ENCODE measurements at places on chromosomes 6 and 20.

- no peak for DNase-seq
Measured at GRCh38 chr6:1040393-1040792, 271.5 kb upstream of the FOXQ1 start.

DNA sequence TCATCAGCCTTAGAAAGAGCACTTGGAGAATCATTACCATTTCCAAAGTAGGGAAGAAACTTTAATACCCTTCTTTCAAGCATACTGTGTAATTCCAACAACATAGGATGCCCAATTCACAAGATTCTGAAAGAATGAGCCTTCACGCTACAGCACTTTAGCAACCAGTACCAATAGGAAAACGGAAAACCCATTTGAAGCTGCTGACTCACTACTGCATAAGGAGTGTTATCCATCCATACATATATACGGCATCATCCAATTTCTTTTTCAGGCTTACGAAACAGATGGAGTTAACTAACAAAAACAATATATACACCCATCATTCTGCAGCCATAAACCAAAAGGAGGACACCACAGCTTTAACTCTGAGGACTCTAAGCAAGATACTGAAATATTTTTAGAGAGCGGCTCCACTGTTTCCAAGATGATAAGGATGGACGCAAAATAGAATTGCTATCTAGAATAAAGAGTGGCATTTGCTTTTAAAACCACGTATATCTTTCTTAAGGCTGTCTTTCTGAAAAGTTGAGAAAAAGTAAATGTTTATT is 24.9 kb downstream of the FYN start:
- no peak for DNase-seq

DNA sequence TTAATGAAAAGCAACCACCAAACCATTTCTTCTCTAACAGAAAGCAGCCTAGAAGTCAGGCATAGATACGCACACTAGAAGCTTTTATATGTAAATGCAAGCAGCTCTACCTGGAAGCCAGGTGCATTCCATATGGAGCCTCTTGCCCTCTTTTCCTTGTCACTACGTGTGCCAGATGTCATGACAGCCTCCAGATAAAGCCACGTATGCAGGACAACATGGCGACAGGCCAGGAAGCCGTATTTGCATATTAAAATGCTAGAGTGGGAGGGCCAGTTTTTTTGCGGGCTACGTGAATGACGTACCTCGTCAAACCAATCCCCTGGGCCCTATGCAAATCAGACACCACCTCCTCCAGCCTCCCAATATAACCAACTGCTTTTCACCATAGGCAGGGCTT is 308.1 kb upstream of the SPTLC3 start:
- DNase-seq, result no peak

- DNase-seq, result no peak
Measured at GRCh38 chr6:74091136-74091793, 395.3 kb downstream of the CD109 start.

GRCh38 chr6:109118337-109118736 is 23.0 kb downstream of the CEP57L1 start:
- no peak for DNase-seq

DNA sequence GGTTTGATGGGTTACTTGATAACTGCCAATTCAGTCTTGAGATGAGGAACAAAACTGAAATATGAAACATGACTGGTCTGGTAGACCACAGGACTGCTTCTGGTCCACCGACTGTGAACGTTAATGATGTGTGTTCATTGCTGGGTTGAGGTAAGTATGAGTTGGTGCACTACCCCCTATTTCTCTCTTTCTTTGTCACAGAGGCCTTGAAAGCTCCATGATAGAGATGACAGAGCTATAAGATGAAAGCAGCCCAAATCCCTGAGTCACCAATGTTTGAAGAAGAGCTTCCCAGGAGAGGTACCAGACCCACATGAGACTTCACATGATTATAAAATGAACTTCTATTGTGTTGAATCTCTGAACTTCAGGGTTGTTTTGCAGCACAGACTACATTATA is 555.5 kb downstream of the PTPRT start:
- no peak for DNase-seq

DNA sequence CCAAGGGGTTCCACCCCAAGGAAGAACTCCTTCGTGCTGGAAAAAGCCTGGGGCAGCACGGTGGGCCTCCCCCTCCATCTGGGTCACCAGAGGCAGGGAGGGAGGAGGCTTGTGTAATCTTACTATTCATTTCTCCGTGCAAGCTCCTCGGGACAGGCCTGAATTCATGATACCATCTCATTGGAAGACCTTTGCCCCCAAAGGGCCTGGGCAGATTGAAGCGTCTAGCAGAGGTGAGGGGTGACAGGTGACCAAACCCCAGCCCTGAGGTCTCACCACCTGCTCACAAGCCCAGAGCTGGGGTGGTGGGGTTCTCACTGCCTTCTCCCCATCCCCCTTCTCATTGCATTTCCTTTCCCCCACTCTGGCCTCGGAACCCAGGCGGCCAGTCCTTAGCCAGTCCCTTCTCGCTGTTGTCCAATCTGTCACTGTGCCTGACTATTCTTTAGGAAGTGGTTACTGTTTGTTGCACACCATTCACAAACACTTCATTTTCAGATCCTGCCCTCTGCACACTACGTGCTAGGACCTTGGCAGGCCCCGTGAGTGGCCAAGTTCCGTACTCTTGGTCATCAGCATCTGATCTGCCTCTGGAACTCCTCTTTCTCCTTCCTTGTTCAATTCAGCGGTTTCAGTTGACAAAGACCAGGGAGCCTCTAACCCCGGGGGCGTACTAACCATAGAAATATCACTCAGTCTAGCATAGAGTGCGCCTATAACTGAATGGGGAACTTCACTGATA is 137.1 kb downstream of the LY86 start:
- DNase-seq, result no peak

DNA sequence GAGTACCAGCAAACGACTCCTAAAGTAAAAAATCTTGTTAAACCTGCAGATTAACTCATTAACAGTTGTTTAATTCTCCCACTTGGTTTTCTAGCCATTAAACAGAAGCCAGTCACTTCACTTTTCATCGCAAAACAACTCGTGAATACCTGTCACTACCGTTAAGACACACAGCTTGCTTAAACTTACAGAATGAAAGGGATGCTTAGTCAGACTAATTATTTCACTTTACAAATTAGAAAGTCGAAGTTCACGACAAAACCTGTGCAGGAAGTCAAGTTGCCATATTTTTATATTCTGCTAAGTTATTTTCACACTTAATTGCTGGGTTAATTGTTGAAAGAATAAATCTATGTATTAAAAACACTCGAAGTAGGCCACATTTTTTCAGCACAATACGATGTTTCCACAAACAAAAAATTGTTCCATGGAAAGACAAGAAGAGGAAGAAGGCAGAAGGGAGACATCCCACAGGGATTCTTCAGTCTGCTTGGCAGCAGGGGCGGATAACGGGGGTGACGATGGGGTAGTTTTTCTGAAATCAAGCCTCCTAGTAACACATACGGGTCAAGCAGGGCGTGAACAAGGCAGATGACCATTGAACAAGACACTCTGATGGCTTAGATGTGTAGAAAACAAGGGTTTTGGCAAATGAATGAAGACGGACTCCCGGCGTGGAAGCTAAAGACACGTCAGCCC is 933 bp downstream of the SSR1 start:
- no peak for DNase-seq

DNA sequence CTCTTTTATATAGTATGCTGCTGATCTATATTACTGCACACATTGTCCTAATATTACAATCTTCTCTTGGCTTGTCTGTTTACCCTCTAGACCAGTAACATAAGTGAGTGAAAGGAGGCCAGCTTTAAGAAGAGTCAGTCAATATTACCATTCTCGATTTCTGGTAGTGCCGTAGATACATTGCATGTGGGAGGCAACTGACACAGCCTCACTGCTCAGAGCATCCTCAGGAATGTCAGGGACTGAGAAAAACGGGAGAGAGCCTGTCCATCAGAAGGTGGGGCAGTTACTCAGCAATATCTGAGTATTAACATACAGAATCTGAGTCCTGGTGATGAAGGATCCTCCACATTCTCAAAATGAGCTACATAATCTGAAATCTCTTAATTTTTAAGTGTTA is 259.9 kb downstream of the GJA1 start:
- DNase-seq, result no peak

- no peak for DNase-seq
Measured at GRCh38 chr6:113318575-113318917, 538.6 kb upstream of the MARCKS start.

GRCh38 chr6:13248994-13249393 is 79.3 kb downstream of the TBC1D7 start:
- DNase-seq, result no peak

- DNase-seq, result no peak
Measured at GRCh38 chr6:20156824-20157223, 55.4 kb downstream of the MBOAT1 start.

DNA sequence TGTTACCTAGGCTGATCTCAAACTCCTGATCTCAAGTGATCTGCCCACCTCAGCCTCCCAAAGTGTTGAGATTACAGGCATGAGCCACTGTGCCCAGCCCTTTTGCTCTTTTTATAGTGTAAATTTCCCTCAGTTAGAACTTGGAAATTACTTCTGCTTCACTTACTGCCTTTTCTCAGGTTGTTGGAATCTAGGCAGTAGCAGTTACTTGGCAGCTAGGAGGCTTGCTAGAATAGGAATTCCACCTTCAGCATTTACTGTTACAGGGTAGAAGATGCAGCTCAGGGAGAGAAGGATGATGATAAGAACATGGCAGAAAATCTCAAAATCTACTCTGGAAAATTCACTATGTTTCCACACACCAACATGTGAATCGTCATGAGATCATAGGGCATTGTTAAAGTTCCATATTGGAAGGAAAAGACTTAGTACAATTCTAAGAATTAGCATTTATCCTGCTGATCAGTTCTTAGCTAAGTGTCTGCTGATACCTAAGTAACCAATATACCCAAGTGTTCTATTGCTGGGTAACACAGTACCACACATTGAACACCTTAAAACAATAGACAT is 182.2 kb downstream of the SLC16A10 start:
- no peak for DNase-seq

- no peak for DNase-seq
Measured at GRCh38 chr20:19314621-19315020, 102.2 kb downstream of the SLC24A3 start.

- no peak for DNase-seq
Measured at GRCh38 chr6:140253096-140253495, 878.6 kb upstream of the CITED2 start.

DNA sequence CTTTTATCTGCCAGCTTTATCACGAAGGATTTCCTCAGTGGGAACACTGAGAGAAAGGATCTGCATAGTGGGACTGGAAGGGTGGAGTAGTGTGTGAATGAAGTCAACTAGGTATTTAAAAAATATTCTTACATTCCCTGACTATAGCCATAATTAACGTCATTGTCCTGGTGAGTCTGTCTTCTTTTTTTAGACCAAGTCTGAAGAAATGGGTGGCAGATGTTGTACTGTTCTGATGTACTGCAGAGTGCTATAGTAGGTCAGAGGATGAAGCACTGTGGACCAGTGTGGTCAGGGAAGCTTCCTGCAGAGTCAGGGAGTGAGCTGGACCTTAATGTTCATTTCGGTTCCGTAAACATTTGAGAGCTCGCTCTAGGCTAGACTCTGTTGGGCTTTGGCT is 11.9 kb downstream of the TULP4 start:
- no peak for DNase-seq

DNA sequence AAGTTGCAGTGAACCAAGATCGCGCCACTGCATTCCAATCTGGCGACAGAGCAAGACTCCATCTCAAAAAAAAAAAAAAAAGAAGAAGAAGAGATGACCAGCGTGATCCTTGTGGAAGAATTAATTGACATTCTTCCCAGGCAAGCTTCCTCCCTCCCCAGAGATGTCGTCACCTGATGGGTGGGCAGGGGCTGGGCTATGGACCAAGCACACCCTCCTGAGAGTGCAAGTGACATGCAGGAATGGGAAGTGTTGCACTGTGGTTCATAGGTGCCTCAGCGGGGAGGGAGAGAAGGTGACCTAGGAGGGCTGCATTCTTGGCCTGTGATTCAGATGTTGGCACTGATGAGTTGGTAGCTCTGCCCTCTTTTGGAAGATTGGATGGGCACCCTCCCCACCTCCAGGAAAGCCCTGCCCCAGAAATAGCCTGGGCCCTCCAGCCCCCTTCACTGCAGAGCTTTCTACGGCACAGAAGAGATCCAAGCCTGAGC is 37.8 kb downstream of the TAF8 start:
- DNase-seq, result no peak

DNA sequence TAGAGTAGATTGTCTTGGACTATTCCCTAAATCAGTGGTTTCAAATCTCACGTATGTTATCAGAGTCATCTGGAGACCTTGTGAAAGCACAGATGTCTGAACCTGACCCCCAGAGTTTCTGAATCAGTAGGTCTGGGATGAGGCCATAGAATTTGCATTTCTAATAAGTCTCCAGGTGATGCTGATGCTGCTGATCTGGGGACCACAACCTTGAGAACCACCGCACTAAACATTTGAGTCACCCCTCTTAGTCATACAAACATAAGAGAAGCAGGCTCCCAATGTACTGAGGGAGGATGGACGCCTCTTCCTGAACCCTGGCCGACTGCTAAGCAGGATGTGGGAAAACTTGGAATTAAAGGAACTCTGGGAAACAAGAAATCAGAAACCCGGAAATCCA is 187.8 kb upstream of the PRDM1 start:
- DNase-seq, result no peak

GRCh38 chr20:35145141-35145564 is 2.0 kb downstream of the EDEM2 start:
- no peak for DNase-seq

- no peak for DNase-seq
Measured at GRCh38 chr6:23851522-23851921, 274.5 kb upstream of the NRSN1 start.

- no peak for DNase-seq
Measured at GRCh38 chr20:34574426-34574825, 15.9 kb downstream of the MAP1LC3A start.

DNA sequence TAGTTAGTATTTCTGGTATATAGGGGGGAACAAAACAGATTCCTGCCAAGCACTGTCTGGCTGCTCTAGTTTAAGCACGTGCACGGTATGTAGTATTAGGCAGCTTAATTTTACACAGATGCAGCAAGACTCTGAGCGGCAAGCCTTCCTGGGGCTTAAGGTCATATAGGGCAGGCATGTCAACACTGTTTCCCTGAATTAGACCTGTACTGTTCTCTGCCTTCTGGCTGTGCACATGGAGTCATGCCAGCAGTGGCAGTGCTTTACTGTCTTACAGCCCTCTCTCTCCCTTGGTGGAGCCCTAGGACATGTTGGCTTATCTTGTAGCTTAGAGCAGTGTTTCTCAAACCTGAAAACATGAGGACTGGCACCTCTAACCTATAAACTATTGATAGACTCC is 56.6 kb downstream of the PHF20 start:
- DNase-seq, result no peak

- no peak for DNase-seq
Measured at GRCh38 chr6:55726144-55726543, 147.2 kb upstream of the HMGCLL1 start.

GRCh38 chr20:35619196-35620095 is 3.8 kb downstream of the SPAG4 start:
- DNase-seq, result peak; percentile 74

DNA sequence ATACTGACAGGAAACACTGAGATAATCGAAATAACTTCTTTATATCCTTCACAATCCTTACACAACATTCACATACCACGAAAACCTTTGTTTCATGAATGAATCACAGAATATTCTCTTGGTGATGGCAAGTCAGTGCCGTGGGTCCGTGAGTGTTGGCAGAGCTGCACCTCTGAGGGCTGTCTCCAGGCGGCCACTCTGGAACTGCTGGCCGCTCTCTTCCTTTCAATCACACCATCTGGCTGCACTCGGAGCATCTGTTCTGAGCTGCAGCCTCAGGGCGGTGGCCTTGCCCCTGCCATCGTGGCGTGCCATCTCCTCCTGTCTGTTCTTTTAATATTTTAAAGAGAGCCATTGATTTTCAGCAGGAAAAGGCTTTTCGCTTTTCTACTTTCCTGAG is 129.4 kb upstream of the AFDN start:
- DNase-seq, result no peak

Data from stimulated activated CD8-positive, alpha-beta memory T cell treated with anti-CD3 and anti-CD28 coated beads, Interleukin-7, amount 100 ng/mL, for 48 hours (primary cell).